ENCODE measurements at places on chromosomes 1 and 21.

GRCh38 chr1:22108339-22109105, 34.4 kb downstream of the WNT4 start:
- DNase-seq, result no peak

GRCh38 chr1:17258116-17258757, 9.3 kb downstream of the PADI3 start:
- no peak for DNase-seq

DNA sequence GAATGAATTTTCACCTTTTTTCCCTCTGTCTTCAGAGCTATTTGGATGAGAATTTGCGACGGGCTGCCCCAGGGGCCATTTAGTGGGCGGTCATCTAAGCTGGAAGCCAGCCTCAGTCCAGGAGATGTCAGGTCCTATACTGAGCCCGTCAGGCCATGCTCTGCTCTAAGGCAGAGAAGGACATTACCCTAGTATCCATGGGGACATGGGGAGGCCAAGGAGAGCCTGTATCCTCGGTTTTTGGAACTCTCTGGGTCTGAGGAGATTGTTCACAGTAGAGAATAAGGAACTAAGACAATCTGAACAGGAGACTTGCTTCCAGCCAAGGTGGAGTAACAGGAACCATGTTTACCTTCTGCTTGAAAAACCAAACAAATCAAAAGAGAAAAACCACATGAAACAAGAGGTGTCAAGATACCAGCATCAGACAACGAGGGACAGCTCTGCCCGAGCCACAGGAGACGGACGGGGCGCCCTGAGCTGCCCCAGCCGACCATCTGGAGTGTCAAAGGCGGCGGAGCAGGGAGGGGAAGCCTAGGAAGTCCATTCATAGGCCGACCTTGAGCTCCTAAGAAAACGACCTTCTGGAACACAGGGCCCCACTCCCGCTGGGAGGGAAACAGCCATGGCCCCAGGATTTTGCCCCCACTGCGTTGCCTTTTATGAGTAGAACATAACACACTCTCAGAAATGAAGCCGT, 20.0 kb upstream of the ADARB1 start:
- DNase-seq, result no peak

DNA sequence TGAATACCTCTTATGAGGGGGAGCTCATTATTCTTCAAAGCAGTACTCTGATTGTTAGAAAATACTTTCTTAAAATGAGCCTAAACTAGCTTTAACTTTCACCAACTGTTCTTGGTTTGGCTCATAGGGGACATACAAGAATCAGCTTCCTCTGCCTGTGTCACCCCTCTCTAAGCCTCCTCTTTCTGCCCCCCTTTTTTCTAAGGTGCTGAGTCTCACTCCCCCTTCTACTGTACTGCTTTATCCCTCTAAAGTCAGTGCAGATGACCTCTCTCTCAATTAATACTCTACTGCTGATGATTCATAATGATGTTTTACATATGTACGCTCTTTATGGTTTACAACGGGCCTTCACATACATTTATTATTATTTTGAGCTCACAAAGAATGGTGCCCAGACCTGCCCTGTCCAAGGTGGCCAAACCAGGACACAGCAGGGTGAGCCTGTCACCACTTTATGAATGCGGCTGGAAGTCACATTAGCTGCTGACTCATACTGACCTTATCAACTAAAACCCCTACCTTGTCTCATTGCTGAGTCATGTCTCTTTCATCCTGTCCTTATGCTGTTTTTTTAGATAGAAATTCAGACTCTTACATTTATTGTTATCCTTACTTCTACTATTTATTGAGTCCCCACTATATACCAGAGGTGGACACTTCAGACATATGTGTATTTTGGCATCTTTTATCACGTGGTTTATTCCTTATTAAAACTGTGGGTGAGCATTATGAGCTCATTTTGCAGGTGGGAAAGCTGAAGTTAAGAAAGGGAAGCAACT, 126.9 kb downstream of the RNF220 start:
- no peak for DNase-seq

- no peak for DNase-seq
Measured at GRCh38 chr1:156388174-156389137, 19.4 kb downstream of the RHBG start.

DNA sequence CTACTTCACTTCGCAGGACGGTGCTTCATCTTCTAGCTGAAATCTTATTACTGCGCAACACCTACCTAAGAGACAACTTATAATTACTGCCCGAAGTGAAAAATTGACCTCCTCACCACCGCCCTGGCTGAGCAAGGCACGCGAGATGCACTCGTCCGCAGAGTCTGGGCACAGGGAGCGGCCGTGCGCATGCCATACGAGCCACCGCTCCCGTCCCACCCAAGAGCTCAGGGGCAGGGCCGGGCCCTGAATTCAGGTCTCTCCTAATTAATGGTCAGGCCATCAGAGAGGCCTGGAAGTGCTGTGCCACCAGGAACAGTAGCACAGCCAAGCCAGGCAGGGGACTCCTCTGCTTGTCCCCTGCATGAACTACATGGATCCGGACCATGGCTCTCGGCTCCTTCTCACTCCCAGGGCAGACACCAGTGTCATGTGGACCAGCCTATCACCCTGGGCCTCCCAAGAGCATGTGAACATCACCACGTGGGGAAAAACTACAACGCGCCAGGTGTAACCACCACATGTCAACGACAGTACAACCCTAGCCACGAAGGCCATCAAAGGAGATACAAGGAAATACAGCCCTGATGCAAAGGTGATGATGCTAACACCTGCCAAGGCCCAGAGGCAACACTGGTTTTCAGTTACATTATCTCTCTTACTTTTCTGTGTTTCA, 11.5 kb downstream of the RIPK4 start:
- DNase-seq, result no peak

- DNase-seq, result no peak
Measured at GRCh38 chr1:229669333-229669732, 43.3 kb downstream of the URB2 start.

DNA sequence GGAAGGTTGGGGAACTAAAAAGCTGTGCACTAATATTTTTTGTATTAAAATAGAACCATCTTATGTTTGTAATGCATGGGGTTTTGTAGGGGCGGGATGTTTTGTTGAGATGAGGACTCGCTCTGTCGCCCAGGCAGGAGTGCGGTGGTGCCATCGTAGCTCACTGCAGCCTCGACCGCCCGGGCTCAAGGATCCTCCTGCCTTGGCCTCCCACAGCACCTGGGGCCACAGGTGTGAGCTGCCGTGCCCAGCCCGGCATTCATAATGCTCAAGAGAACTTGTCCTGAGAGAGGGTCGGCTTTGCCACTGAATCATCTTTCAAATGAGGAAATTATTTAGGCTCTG, 3.0 kb upstream of the C1orf159 start:
- no peak for DNase-seq

DNA sequence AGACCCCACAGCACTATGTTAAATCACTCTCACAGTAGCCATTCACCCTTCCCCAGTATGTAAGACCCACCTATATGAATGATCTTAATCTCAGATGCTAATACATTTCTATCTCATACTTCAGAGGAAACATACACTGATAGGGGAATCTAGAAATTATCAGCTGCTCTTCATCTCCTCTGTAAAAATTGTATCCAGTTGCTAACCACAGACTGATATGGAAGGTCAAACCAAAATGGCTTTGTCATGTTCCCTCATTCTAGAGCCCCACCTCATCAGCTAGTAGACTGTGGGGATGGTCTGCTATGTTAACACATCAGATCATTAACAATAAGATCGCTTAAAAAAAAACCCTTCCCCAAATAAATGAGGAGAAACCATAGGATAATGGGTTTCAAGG, 71.7 kb downstream of the UBR4 start:
- no peak for DNase-seq

DNA sequence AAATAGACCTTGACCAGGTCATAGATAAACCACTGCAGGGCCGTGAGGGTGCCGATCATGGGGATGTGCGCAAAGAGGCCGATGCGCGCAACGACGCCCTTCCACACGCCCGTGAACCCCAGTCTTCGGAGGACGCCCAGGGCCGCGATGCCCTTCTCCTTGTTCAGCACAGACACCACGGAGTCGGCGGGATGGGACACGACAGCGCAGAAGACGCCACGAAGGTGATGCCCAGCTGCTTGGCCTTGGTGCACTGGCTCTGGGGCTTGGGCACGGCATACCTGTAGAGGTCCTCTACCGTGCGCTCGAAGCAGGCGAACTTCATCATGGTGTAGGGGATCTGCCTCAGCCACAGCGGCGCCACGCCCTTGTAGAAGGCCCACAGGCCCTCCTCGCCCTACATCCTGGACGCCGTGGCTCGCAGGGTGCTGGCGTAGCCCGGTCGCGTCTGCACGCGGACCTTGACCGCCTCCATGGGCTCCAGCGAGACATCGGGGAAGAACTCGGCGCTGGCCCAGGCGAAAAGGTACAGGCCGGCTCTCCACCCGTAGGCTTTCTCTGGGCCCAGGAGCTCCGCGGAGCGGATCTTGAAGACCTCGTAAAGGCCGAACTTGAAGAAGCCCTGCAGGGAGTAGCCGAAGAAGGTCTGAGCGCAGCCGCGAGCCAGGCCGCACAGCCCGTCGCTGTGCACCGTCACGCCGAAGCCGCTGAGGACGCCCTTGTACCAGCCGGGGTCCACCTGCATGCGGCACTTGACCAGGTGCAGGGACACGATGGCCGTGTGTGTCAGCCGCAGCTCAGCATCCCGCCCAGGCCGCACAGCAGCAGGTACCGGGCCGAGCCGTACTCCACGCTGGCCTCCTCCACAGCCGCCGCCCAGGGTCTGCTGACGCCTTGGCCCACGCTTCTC, 20.5 kb upstream of the DMRTB1 start:
- DNase-seq, result no peak

- peak; percentile 78 for DNase-seq
Measured at GRCh38 chr1:200231787-200232231, 178.0 kb downstream of the ZNF281 start.

DNA sequence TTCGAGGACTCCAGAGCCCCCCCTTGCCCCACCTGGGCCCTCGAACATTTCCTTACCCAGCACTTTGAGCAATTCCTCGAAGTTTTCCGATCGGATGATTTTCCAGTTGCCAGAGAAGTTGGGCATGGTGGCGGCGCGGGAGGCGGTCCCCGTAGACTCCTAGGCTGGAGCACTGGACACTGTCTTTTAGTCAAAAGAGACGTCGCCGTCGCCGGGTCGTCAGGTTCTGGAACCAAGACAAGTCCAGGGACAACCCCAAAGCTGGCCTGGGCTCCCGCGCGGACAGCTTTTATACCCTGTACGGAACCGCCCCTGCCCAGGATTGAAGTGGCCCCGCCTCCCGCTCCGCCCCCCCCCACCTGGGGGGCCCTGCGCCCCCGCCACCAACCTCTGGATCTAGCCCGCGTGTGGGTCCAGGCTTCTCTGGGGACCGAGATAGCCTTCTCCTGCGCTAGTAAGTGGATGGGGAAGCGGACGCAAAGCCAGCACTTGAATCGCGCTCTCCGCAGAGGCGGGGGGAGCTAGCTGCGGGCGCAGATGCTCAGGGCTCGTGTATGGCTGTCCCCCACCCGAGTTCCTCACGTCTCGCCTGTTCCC, at the start of gene CRABP2:
Gene CRABP2, minus strand, starts transcription at position 263 of the 597 bp plus-strand sequence. Its CDS starts 137 bp downstream, at position 126.
- DNase-seq, result peak; percentile 44

DNA sequence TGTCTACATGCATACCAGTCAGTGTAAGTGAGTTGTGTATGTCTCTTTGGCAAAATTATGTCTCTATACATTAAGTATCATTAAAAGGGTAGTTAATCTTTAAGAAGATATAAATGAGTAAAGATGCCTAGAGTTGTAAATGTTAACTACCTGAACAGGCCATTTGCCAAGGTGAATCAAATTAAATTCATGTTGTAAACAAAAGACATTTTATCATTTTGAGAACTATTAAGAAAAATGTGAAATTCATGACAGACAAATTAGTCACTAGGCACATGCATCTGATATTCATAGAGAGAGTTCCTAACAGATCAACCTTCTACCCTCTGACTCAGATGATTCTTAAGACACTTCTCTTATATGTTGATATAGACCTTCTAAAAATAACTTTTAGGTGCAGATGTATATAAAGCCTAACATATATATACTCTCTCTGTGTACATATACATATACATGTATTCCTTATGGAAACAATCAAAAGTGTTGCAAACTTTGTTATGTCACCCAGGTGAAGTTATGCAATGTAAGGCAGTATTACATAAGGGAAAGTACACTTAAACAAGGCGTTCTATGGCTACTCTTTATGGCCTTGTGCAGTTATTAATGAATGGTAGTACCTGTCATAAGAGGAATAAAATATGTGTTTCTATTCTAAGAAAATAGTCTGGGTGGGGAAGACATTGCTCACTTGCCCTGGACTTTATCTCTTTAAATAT, at the start of gene TMPRSS15:
Gene TMPRSS15, minus strand, starts transcription at position 51 of the 716 bp plus-strand sequence. CDS start 163 bp downstream, outside the sequence.
- no peak for DNase-seq

- no peak for DNase-seq
Measured at GRCh38 chr1:246805135-246805716, 81.0 kb downstream of the SCCPDH start.

GRCh38 chr1:203148127-203148526, 20.6 kb downstream of the ADORA1 start:
- DNase-seq, result no peak

GRCh38 chr1:206445116-206445515, 25.2 kb upstream of the IKBKE start:
- no peak for DNase-seq

GRCh38 chr21:40841524-40842196, 5.3 kb downstream of the DSCAM start:
- DNase-seq, result peak; percentile 62

DNA sequence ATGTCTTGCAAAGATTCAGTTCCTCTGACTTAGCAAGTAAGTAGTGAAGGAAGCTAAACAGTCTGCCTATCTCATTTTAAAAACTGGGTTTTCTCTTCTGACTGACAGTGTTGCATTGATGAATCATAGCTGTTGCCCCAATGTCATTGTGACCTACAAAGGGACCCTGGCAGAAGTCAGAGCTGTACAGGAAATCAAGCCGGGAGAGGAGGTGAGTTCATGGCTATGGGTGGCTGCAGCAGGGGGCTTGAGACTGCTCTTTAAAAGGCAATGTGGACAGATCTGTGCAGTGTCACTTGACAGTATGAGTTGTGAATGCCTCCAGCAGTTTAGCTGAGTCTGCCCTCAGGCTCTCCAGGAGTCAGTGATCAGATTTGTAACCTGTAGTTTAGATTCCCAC, 46.6 kb downstream of the SMYD2 start:
- DNase-seq, result no peak

- DNase-seq, result no peak
Measured at GRCh38 chr1:150207281-150207971, 28.5 kb downstream of the ANP32E start.

- peak; percentile 55 for DNase-seq
Measured at GRCh38 chr1:113792986-113793385, 19.3 kb downstream of the RSBN1 start.

- DNase-seq, result no peak
Measured at GRCh38 chr1:44297695-44298400, 57.2 kb downstream of the ERI3 start.

- no peak for DNase-seq
Measured at GRCh38 chr1:23807453-23807852, 6.9 kb upstream of the GALE start.

Measured in fibroblast of skin of scalp (primary cell).